ENCODE measurements at places on chromosomes 1 and 21. TPM values are rescaled to one million over a fixed set of nuclear protein-coding genes. Genes with fewer than 3 reads are reported as not detected.

The LEFTY2 gene
- 6.7 TPM for total RNA-seq

The GLMN gene
- total RNA-seq = 16.2 TPM

The SPRR2B gene
- total RNA-seq = not detected

The SLC22A15 gene
- 4.0 TPM for total RNA-seq

The RPE65 gene
- 0.10 TPM for total RNA-seq

The CCDC27 gene
- not detected for total RNA-seq

The PLPPR5 gene
- 3.2 TPM for total RNA-seq

The PCP4 gene
- total RNA-seq = not detected

The RHOU gene
- total RNA-seq = 14.4 TPM

The GNL2 gene
- 70.7 TPM for total RNA-seq

The ITPKB gene
- total RNA-seq = 30.1 TPM

The CR1L gene
- 1.6 TPM for total RNA-seq

The RABIF gene
- total RNA-seq = 4.8 TPM

The LINGO4 gene
- 0.10 TPM for total RNA-seq

The MIXL1 gene
- total RNA-seq = not detected

The DAP3 gene
- total RNA-seq = 59.1 TPM

The PEX14 gene
- 9.6 TPM for total RNA-seq

The TRAPPC10 gene
- 23.1 TPM for total RNA-seq

The OR2L8 gene
- total RNA-seq = not detected

The SELL gene
- total RNA-seq = 12.3 TPM

The KIF26B gene
- 5.8 TPM for total RNA-seq

The NBPF20 gene
- 2.3 TPM for total RNA-seq

The HRNR gene
- not detected for total RNA-seq

The FAM78B gene
- total RNA-seq = 1.5 TPM

The ADAR gene
- total RNA-seq = 69.8 TPM

The PIK3R3 gene
- total RNA-seq = 5.5 TPM

The MLLT11 gene
- 3.1 TPM for total RNA-seq

The SERPINC1 gene
- not detected for total RNA-seq

The TTC34 gene
- total RNA-seq = 0.10 TPM

The GJC2 gene
- total RNA-seq = 1.2 TPM

The HSPA6 gene
- 8.2 TPM for total RNA-seq

The OR2L13 gene
- total RNA-seq = not detected

The GUCA2B gene
- total RNA-seq = not detected

The ANKRD65 gene
- 2.9 TPM for total RNA-seq

The FCMR gene
- total RNA-seq = 0.69 TPM

The CYP4B1 gene
- total RNA-seq = 7.4 TPM

The IVL gene
- 71.5 TPM for total RNA-seq

The LCE1B gene
- total RNA-seq = 1.9 TPM

The TDRD5 gene
- 0.59 TPM for total RNA-seq

The IFI44L gene
- total RNA-seq = 3.0 TPM

The RAD54L gene
- 4.6 TPM for total RNA-seq

The PROK1 gene
- not detected for total RNA-seq

The HES3 gene
- total RNA-seq = not detected

All from skin of body (tissue), 3 donors.